ENCODE measurements at places on chromosomes 4 and X.

GRCh38 chr4:15906020-15906443 lies 32.5 kb downstream of the FGFBP1 start:
- DNase-seq = no peak

DNA sequence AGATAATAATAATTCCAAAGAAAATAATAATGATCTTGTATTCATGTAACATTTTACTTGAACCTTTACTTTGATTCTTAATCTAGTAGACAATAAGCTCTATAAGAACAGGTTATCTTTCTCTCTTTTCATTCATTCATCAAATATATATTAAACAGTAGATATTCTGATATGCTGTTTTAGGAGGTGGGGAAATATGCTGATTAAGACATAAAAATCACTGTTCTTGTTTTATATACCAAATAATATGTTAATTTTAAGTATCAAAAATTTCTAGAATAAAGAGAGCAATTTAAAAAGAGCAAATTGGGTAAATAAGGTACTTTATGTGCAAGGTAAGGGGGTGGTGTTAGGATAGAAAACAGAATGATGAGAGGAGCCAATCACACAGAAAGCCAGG lies 401.9 kb downstream of the PDHA2 start:
- no peak for DNase-seq

DNA sequence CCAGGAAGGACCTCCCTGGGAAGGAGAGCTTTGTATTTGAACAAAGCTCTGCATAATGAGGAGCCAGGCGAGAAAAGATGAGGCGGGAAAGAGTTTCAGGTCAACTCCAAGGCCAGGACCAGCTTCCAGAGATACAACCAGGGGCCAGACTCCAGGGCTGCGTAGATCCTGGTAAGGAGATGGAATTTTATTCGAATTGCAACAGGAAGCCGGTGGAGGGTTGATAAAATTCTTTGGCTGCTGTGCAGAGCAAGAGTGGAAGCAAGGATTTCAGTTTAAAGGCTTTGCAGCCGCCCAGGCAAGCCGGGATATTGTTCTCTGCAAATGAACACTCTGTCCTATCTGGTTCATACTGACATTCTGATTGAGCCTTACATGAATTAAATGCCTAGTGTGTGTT lies 40.2 kb upstream of the CBR4 start:
- DNase-seq = no peak

DNA sequence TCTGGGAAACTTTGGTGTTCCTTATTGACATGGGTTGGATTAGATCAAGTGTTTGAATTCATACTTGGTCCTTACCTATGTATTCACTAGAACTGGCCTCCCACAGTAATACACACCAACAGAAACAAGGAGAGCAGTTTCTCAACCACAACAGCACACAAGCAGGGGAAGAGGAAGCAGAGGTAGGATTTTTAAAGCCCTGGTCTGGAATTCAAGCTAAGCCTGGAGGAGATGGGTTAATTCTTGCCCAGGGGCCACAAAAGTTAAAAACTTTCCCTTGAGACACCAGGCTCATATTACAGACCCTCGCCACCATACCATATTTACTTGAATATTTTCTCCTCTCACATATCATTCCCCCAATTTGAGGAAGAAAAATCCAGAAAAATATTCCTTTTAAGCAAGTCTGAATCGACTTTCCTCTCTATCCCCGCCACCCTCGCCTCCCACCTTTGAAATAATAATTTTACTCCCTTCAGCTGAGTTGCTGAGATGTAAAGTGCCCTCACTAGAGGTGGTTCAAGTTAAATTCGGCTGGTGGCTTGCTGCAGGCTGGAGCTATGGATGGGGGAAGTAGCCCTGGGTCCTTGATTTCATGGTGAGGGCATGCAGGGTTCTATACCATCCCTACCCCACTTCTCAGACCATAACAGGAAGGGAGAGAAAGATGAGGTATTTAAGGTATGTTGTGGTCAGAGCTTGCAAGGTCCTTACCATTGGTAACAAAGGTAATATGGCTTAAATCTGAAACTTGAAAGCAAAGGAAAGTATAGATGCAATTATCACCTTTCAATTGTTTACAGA lies 440.2 kb downstream of the INPP4B start:
- no peak for DNase-seq

DNA sequence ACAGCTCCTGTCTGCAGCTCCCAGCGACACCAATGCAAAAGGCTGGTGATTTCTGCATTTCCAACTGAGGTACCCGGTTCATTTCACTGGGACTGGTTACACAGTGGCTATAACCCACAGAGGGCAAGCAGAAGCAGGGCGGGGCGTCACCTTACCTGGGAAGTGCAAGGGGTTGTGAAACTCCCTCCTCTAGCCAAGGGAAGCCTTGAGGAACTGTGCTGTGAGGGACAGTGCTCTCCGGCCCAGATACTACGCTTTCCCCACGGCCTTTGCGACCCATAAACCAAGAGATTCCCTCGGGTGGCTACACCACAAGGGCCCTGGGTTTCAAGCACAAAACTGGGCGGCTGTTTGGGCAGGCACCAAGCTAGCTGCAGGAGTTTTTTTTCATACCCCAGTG lies 218.9 kb downstream of the PPP3CA start:
- DNase-seq = no peak

DNA sequence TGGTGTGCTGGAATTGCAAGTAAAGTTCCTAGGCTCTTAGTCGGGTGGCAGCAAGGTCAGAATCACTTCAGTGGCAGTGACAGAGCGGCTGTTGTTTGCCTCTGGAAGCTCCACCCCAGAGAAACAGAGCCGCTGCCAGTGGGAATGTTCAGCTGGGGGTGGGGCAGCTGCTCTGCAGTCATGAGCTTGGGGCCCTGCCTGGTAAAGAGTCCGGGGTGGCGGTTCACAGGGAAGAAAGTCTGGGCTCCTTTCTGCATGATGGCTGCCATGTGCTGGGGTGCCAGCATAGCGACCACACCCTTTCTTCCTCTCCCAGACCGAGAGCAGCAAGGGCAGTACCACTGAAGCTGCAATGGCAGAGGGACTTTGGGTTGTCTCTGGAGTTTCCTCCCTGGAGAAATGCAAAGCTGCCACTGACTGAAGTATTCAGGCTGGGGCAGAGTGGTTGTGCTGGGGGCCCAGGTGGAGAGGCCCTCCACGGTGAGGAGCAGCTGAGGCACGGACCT lies 108.8 kb upstream of the CENPE start:
- no peak for DNase-seq

GRCh38 chr4:81666491-81666890 lies 194.8 kb upstream of the RASGEF1B start:
- DNase-seq = no peak

DNA sequence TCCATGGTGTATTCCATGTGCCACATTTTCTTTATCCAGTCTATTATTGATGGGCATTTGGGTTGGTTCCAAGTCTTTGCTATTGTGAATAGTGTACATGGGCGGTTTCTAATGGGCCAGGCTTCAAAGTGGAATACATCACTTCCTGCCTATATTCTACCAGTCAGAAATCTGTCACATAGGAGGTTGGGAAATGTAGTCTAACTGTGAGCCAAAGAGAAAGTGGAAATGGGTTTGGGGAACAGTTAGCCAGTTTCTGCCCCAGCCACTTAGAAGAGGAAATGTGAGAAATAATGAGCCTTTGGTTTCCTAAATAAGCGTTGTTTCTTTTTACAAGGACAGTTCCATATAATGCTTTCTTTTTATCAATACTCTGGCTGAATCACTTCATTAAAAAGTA lies 85.1 kb upstream of the AP1S2 start:
- no peak for DNase-seq

DNA sequence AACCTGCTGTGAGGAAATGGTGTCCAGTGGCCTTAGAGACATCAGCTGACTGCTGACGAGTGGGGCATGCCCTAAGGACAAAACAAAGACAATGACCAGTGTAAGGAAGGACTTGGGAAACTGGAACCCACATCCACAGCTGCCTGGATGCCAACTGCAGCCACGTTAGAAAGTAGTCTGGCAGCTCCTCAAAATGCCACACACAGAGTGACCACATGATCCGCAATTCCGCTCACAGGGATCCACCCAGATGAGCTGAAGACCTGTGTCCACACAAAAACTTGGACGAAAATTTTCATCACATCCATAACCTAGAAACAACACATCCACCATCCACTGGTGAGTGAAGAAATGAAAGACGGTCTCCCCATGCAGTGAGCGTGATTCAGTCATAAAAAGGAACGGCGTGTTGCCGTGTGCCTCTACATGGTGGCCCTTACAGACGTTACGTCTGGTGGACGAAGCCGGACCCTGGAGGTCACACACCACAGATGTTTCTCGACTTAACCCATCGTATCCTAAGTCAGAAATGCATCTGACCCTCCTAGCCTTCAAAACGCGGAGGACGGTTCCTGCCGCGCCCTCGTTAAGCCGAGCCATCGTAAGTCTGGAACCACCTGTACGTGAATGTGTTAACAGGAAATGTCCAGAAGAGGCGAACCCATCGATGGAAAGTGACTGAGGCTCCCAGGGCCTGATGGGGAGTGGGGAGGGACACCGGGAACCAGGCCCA lies 40.6 kb upstream of the MXD4 start:
- no peak for DNase-seq
